CD4-positive, alpha-beta T cell treated with Interleukin-12 subunit alpha and Interleukin-12 subunit beta, for 1 hour (primary cell): ENCODE measurements at places on chromosomes 5 and 9.

- DNase-seq: no peak
Measured at GRCh38 chr9:5800969-5801738, 31.8 kb downstream of the ERMP1 start.

- DNase-seq: no peak
Measured at GRCh38 chr5:570446-570845, 41.7 kb upstream of the CEP72 start.

DNA sequence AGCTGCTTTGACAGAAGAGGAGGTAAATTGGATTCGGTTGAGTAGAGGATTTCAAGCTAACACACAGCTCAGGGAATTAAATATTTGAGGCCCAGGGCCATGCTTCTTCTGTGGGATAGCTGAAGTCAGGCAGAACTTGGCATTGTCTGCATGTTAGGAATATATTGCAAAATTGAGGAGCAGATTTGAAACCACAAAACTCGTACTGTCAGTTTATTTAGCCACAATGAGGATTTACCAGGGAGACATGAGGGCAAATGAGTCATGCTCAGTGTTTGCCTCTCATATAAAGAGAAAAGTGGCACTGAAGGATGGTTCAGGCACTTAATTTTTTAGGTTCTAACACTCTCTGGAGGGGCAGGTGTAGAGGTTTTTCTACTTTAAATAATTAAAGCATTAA lies 83.0 kb upstream of the PRLR start:
- DNase-seq: no peak

- no peak for DNase-seq
Measured at GRCh38 chr9:2291980-2292704, 277.0 kb downstream of the SMARCA2 start.

DNA sequence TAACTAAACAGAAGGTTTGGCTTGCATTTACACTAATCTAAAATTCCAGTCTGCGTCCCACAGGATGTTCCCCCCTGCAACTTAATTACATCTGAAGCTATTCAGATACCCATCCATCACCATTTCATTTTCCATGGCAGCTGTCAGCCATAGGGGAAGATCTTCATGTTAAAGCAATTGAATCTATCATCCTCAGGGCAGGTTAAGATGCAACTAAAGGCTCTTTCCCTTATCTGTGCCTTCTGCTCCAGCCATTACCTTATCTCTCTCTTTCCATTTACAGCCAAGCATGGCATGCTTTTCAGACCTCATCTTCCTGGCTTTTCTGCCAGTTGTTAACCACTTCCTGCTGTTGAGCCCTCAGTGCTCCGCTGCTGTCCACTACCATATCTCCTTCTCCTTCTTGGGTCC lies 15.8 kb upstream of the HACD4 start:
- DNase-seq: no peak

DNA sequence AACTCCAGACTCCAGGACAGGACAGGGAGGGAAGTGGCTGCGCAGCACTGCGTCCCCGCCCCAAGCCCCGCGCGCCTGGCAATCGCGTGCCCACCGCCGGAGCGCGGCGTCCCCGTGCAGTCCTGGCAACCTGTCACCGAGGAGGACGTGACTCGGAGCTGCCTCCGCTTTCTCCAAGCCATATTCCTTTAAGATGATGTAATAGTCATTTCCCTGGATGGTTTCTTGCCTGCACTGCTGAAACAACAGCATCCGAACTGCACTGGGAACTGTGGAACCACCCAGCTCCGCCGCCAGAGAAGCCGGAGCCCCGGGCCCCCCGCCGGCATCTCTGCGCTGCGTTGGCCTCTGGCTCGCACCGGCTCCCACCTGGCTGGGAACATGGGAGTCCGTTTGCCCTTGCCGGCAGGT lies 34.5 kb downstream of the KCTD16 start:
- DNase-seq: no peak

- no peak for DNase-seq
Measured at GRCh38 chr5:107576736-107577393, 93.9 kb downstream of the EFNA5 start.

- DNase-seq: no peak
Measured at GRCh38 chr5:119019949-119020348, 31.6 kb upstream of the DTWD2 start.

DNA sequence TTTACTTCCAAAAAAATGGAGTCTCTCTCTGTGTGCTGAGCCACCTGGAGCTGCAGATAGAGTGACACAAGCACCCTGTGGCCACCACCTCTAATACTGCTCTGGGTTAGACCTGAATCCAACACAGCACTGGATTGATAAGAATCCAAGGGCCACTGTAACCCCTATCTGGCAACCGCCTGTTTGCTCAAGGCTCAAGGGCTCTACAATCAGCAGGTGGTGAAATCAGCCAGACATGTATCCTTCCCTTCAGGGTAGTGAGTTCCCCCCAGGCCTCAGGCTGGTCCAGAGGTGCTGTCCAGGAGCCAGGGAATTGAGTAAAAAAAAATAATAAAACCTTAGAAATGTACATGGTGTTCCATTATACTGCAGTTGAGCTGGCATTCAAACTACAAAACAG lies 509.0 kb downstream of the KIF4B start:
- DNase-seq: no peak
